ENCODE measurements at places on chromosomes 13 and 19. TPM values are rescaled to one million over a fixed set of nuclear protein-coding genes. Genes with fewer than 3 reads are reported as not detected.

DNA sequence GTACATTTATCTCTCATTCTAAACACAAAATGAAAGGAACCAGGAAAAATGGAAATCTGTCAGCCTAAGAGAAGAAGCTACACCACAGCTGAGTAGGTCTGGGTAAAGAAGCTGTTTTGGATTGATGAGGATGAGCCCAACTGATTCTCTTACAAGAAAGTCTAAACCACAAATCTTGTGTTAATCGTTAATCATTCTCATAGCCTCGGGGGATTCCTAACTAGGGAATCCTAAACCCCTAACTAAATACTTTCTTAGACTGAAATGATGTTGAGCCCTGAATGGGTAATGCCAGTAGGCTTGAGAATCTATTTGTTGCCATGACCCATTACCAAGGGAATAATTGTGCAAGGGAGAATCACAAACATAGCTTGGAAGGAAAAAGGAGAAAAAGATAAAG is 327.5 kb upstream of the SPRY2 start:
- DNase-seq: no peak
- no peak overlapping the region for H3K4me3 ChIP-seq
- H3K4me1 ChIP-seq: no peaks in the 10 kb centered on the region
- H3K27me3 ChIP-seq: no peaks in the 10 kb centered on the region

The CYP4F8 gene
- not detected for total RNA-seq

DNA sequence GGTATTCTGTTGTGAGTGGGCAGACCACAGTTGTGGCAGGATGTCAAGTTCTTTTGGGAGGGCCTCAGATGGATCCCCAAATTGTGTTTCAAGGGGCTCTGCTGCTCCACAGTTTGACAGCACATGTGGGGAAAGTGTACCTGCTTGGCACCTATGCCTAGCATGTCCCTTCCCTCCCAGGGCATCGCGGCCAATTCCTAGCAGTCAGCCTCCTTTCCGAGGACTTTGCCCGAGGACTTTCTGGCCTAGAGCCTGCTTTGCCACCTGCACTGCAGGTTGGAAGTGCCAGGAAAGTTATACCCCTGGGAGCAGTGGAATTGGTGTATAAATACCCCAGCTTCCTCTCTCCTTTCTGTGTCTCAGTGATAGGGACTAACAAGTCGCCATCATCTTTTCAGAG is 11.9 kb upstream of the GPR12 start:
- no peak overlapping the region for H3K4me3 ChIP-seq
- peaks cover 36% of the 10 kb centered on the region for H3K27me3 ChIP-seq
- no peaks in the 10 kb centered on the region for H3K4me1 ChIP-seq
- DNase-seq: no peak

- DNase-seq: no peak
- H3K27ac ChIP-seq: no peak overlapping the region
- H3K36me3 ChIP-seq: peaks cover 8% of the 10 kb centered on the region
- H3K4me1 ChIP-seq: no peaks in the 10 kb centered on the region
- H3K4me3 ChIP-seq: no peak overlapping the region
- H3K27me3 ChIP-seq: no peaks in the 10 kb centered on the region
Observed at GRCh38 chr19:2227415-2228156, 8.5 kb downstream of the PLEKHJ1 start.

The VMAC gene
- 2.1 TPM for total RNA-seq

- no peak for DNase-seq
- H3K4me1 ChIP-seq: no peaks in the 10 kb centered on the region
- no peak overlapping the region for H3K27ac ChIP-seq
- H3K27me3 ChIP-seq: no peaks in the 10 kb centered on the region
- no peak overlapping the region for H3K4me3 ChIP-seq
Observed at GRCh38 chr13:43407023-43407581, 379.7 kb downstream of the ENOX1 start.

- no peak for DNase-seq
- no peaks in the 10 kb centered on the region for H3K36me3 ChIP-seq
- no peaks in the 10 kb centered on the region for H3K4me1 ChIP-seq
- H3K4me3 ChIP-seq: no peak overlapping the region
Observed at GRCh38 chr13:65964672-65965071, 1265.5 kb downstream of the PCDH9 start.

GRCh38 chr19:16461630-16462051 is 10.1 kb downstream of the EPS15L1 start:
- no peak for DNase-seq
- H3K27ac ChIP-seq: no peak overlapping the region
- no peak overlapping the region for H3K4me3 ChIP-seq
- no peaks in the 10 kb centered on the region for H3K36me3 ChIP-seq
- peaks cover 37% of the 10 kb centered on the region for H3K4me1 ChIP-seq
- H3K27me3 ChIP-seq: no peaks in the 10 kb centered on the region

DNA sequence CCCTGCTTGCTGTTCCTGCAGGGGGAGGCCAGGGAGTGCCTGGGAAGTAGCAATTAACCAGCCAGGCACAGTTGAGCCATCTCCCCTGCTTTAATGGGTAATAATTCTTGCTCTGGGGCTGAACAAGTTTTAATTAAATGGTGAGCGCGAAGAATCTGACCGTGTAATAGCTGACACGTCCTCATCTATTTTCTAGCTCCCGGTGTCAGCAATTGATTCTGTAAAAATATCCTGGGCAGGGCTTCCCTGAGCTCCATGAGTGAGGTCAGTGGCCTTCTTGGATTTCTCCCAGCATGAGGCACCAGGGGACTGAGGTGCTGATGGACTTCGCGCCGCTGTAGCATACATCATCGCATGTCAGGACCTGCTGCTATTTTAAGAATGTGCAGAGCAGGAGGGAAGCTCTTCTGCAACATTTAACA is 26.9 kb downstream of the SIPA1L3 start:
- H3K4me1 ChIP-seq: peaks cover 68% of the 10 kb centered on the region
- DNase-seq: no peak
- no peak overlapping the region for H3K4me3 ChIP-seq
- H3K36me3 ChIP-seq: no peaks in the 10 kb centered on the region

DNA sequence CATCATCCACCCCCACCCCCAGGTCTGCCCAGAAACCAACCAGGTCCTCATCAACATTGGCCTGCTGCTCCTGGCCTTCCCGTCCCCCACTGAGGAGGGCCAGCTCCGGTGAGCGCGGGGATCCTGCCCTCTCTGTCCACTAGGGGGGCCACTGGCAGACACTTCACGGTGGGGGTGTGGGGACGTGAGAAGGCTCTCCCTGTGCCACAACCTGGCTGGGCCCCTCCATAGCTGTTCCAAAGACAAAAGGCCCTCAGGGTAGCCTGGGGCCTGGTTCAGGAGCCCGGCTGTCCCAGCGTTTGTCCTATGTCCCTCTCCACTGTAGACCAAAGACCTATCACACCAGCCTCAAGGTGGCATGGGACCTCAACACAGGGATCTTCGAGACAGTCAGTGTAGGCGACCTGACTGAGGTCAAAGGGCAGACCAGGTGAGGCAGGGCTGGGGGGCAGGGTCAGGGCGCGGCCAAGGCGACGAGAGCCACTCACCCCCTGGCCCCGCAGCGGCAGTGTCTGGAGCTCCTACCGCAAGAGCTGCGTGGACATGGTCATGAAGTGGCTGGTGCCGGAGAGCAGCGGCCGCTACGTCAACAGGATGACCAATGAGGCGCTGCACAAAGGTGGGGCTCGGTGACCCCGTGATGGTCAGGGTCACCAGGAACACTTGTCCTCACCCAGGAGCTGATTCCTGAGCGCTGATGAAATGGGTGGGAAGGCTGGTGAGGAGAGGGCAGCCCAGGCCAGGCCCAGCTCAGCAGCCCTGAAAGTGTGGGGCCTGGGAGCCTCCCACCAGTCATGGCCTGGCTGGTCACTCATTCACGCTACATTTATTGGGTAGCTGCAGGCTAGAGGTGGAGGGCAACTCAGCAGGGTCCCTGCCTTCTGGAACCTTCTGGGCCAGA is 7.9 kb downstream of the DCAF15 start:
- H3K4me1 ChIP-seq: no peaks in the 10 kb centered on the region
- no peak overlapping the region for H3K27ac ChIP-seq
- DNase-seq: no peak
- peaks cover 8% of the 10 kb centered on the region for H3K36me3 ChIP-seq

DNA sequence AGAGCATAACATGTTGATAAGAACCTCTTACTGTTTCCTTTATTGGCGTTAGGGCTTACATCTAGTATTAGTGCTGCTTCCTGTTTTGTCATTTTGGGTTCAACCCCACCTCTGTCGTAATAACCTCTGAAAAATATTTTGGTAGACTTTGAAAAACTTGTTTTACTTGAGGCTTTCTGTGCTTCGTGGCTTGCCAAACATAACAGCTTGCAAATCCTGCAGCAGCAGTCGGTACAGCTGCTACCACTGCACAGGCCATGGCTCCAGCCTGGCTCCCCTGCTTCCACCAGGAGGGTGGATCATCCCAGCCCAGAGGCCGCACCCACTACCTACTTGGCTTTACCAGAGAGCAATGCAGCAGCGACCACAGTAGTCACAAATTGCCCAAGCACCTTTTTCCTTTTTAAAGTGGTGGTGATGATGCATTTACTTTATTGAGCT is 11.8 kb upstream of the CEACAM4 start:
- H3K4me1 ChIP-seq: no peaks in the 10 kb centered on the region
- H3K27me3 ChIP-seq: peaks cover 46% of the 10 kb centered on the region
- H3K4me3 ChIP-seq: no peak overlapping the region

DNA sequence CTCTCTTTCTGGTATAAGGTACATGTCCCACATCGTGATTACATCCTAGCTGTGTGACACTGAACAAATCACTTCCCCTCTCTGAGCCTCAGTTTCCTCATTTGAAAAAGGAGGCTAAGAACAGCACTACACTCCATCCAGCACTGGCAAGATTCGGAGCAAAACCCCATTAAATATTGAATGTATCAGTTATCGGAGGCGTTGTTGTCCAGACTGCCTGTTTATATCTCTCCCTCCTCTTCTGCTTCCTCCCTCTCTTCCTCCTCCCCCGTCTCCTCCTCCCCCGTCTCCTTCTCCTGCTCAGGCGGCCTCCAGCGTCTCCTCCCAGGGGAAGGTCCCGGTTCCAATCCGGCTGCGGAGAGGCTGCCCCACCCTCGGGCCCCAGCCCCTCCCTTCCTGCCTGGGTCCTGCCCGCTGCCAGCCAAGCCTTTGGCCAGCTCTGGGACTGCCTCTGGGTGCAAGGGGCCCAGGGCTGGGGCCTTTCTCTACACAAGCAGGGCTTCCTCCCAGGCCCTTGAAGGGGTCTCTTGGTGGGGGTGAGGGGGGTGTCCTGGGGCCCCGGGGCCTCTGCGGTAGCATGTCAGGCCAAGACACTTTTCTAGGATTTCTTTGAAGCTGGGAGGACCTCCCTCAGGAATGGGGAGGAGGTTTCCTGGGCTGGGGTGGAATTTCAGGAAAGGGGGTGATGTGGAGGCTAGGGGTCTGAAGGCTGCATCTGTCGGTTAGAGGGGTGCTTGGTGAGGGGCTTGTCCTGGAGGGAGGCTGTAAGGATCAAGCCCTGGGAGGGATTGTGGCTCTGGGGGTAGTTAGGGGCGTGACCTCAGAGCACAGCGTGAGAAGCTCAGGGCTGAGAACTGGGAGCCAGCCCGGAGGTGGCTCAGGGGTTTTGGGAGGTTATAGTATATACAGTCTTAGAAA is 1.9 kb downstream of the RRAS start:
- peak overlapping the region; percentile 98 for H3K27ac ChIP-seq
- H3K4me3 ChIP-seq: peak overlapping the region; percentile 92
- no peaks in the 10 kb centered on the region for H3K27me3 ChIP-seq

GRCh38 chr13:60627071-60627686 is 230.2 kb downstream of the TDRD3 start:
- peaks cover 16% of the 10 kb centered on the region for H3K27me3 ChIP-seq
- H3K36me3 ChIP-seq: no peaks in the 10 kb centered on the region
- H3K4me1 ChIP-seq: no peaks in the 10 kb centered on the region
- DNase-seq: peak; percentile 19
- H3K27ac ChIP-seq: no peak overlapping the region

DNA sequence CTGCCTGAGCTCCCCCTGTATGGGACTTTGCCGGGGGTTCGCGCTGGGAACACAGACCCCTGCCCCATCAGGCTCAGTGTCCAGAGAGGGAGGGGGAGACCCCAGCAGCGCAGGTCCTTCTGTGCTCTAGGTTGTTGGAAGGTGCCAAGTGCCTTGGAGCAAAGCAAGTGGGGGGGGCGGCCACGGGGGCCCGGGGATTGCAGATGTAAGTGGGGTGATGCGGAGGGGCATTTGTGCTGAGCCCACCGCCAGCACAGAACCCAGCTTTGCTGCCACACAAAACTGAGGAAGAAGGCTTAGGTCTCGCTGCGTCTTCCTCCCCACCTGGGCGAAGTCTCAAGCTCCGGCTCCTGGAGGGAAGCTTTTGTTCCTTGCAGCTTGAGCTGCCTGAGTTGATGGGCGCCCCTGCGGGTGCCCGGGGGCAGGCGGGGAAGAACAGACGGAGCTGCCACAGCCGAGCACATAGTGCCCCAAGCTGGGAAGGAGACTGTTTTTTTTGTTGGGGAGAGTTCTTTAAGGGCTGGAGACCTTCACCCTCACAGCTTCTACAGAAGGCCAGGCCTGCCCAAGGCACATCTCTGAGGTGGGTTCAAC is 1.5 kb upstream of the NTN5 start:
- H3K36me3 ChIP-seq: no peaks in the 10 kb centered on the region
- peaks cover 25% of the 10 kb centered on the region for H3K4me1 ChIP-seq
- no peaks in the 10 kb centered on the region for H3K27me3 ChIP-seq
- DNase-seq: no peak
- H3K27ac ChIP-seq: no peak overlapping the region

Measured in HCT116 (cell line).